ENCODE measurements at places on chromosomes 16 and 17.

DNA sequence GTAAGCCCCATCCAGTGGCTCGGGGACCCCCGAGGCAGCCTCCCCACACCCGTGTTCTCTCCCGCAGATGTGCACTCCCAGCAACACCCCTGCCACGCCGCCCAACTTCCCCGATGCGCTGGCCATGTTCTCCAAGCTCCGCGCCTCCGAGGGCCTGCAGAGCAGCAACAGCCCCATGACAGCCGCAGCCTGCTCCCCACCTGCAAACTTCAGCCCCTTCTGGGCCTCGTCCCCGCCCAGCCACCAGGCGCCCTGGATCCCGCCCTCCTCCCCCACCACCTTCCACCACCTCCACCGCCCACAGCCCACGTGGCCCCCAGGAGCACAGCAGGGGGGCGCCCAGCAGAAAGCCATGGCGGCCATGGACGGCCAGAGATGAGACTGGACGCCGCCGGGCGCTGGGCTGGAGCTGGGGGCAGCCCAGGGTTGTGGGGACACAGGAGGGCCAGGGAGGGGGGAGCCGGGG lies 5.0 kb downstream of the UBALD2 start:
- no peak for ATAC-seq

DNA sequence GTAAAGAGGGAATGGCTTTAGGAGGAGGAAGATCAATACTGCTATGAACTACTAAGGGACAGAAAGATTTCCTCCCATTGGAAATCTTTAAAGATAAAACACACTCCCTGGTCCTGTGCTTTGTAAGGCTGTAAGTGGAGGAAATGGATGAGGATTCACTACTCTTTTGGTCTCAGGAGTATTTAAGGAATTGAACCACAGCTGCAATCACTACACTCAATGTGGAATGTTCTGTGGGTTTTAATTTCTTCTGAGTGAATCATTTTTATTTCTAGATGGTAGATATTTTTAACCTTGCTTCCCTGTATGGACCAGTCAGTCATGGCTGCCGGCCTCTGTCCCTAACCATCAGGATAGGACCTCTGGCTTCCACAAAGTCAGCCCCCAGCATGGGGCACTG lies 65.6 kb downstream of the SDR42E1 start:
- no peak for ATAC-seq

DNA sequence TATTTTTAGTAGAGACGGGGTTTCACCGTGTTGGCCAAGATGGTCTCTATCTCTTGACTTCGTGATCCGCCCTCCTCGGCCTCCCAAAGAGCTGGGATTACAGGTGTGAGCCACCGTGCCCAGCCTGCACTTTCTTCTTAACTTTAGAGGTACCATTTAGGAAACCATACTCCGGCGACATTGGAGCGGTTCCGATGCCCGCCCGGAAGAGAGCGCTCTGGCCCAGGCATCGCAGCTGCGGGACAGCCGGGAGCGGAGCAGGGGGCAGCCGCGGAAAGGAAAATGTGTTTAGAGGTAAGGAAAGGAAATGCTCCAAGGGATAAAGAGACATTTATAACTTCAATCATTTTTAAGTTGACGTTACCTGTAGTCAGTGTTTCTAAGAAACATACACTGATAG lies 6.0 kb upstream of the HS3ST3B1 start:
- ATAC-seq: no peak

DNA sequence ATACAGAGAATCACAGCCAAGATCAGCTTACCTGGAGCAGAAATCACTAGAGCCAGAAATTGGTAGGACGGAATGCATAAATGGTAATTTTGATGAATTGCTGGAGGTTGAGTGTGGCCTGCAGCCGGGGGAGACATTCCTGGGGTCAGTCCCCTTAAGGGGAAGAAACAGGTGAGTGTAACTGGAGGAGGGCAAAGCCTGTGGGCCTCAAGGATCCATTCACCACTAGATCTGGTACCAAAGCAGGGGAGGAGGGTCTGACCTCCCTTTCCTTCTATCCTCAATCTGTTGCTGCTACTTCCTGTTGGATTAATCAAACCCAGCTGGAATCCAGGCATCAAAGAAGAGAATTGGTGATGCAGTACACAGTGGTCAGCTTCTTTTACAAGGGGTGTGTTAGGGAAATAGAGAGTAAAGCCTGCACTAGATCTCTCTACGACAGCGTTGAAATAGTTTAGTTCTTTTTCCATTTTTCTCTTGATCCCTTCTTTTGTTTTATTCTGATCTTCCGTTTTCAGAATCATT lies 8.6 kb upstream of the ABCA9 start:
- no peak for ATAC-seq

DNA sequence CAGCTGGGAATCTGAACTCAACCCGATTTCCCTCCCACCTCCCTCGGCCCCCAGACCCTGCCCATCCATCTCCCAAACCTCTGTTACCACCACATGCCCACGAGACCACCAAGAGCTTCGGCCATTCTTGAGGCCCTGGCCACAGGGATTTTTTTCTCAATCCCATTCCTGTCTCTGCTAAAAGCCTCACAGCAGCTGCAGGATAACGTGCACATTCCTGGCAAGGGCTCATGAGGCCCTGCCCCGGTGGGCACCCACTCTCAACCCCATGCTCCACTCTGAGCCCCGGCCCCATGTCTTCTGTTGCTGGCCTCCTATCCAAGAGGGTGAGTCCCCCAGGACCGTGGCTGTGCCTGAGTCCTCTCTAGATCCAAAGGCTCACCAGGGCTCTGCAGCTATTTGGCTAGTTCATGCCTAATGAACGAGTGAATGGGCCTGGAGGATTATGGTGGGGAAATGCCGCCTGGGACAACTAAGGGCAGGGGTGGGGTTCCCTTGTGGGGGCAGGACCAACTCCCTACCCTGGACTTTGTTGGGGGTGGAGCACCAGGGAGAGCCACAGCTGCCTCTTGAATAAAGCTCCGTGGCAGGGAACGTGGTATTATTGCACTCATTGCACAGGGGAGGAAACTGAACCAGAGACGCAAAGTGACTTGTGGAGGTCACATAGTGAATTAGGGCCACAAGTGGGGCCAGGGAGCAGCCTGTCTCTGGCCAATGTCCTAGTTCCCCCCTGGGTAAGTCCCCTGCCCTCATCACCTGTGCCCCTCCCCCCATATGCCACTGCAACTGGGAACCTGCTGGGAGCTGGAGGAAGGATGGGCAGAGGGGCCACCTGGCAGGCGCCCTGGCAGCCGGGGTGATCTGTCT lies 113.8 kb upstream of the SMURF2 start:
- no peak for ATAC-seq

DNA sequence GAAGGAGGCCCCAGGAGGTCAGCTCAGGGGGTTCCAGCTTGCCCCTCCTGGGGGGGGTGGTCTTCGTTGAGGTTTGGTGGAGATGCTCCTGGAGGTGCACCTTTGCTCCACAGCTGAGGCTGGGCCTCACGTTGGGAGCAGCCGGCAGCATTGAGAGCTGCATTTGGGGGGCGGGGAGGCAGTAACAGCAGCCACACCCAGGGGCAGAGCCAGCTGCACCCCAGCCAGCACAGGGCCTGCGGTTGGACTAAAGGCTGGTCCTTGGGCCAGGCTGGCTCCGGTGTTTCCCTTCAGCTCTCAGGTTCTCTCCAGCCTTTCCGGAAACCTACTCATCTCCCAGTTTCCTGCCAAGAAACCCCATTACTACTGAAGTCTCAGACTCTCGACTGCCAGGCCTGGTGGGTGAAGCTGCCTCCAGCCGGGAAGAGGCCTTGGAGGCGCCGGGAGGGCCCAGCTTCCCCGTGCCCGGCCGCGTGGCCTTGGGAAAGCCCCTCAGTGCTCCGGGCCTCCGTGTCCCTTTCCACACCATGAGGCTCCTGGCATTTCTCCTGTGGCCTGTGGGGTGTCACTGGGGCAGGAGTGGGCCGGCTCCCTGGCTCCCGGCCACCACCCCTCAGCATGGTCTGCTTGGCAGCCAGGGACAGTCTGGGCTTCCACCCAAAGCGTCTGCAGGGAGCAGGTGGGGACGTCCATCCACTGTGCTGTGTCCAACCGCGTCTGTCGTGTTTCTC lies 14.0 kb upstream of the BAIAP2 start:
- no peak for ATAC-seq

- ATAC-seq: no peak
Measured at GRCh38 chr17:65902831-65903522, 289.0 kb downstream of the CEP112 start.

GRCh38 chr17:1040216-1040600 lies 43.3 kb downstream of the TIMM22 start:
- ATAC-seq: no peak

- ATAC-seq: no peak
Measured at GRCh38 chr16:10879681-10880589, 2.9 kb downstream of the CIITA start.

DNA sequence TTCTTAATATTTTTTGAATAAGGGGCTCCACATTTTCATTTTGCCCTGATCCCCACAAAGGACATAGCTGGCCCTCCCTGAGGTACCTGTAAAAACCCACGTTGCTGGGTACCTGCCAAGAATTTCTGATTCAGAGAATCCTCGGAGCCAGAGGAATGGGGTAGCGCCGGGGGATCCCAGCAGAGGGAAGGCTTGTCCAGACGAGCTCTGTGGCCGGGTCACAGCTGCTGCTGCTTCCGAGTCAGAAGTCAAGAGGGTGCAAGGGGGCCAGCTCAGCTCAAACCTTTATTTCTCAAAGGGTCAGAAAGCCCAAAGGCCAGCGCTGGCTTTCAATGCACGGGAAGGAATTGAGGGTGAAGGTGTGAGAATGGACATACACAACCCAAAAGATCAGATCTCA lies 68.9 kb upstream of the SDK2 start:
- ATAC-seq: no peak

DNA sequence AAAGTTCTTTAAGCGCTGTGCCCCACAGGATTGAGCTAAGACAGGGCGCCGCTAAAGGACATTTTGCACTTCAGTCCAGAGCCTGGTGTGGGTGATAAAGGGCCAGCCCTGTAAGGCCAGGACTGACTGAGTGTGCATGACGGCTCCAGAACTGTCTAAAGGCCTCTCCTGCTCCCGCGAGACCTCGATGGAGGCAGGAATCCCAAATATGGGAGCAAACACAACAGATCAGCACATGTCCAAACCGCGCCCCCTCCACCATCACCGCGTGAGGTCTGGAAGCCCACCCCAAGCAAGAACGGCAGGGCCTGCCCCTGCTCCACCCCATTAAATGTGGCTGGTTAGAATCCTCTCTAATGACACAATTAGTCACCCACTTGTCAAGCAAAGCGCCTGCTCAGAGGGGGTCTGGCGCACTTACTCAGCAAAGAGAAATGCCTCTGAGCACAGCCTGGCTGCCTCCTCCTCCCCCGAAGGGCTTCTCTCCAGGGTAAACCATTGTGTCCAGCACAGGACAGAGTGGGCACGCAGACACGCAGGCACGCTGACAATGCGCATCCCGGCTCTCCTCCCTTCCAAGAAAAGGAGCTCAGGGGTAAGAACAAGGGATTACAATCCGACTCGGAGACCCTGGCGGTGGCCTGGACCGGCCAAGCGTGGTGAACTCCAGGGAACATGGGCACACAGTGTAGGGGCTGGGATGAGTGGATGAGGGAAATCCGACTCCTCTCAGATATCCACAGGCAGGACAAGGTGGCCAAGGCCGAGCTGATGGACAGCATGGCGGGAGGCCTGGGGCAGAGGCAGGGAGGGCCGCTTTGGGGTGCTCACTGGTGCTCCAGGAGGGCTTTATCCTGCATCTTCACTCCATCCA lies 1.5 kb downstream of the MXRA7 start:
- ATAC-seq: no peak

GRCh38 chr16:50532576-50532975 lies 15.6 kb upstream of the NKD1 start:
- no peak for ATAC-seq

DNA sequence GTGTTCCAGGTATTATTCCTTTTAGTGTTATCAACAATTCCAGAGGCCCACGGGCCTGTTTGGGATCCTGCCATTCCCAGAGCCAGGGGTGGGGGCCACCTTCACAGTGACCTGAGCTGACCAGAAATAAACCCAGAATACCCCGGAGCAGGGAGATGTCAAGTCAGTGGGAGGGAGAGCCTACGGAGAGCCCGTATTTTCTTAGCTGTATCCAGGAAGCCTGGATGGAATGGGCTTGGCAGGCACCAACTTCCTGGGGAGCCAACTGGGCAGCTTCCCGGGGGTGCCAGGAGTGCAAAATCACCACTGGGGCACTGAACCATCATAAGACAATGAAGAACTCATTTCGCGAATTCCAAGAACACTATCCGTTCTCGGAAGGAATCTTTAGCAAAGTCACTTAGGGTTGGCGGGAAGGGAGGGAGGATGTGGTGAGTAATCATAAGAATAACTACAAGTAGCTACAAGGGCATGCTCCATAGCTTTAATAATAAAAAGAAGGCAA lies 13.2 kb upstream of the MRTFB start:
- ATAC-seq: no peak

- no peak for ATAC-seq
Measured at GRCh38 chr17:55311767-55312375, 47.1 kb downstream of the HLF start.

DNA sequence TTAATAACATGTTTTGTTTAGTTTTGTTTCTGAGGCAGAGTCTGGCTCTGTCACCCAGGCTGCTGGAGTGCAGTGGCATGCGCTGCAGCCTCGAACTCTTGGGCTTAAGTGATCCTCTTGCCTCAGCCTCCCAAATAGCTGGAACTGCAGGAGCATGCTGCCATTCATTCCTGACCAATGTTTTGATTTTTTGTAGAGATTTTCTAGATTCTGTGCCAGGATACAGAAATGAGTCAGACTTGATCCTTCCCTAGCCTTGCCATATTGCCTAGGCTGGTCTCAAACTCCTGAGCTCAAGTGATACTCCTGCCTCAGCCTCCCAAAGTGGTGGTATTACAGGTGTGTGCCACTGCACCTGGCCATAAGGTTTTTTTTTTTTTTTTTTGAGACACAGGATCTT lies 17.7 kb downstream of the TAOK1 start:
- no peak for ATAC-seq

- ATAC-seq: no peak
Measured at GRCh38 chr16:49842972-49843371, 12.9 kb downstream of the ZNF423 start.

GRCh38 chr17:63436523-63437110 lies 9.5 kb downstream of the CYB561 start:
- no peak for ATAC-seq

DNA sequence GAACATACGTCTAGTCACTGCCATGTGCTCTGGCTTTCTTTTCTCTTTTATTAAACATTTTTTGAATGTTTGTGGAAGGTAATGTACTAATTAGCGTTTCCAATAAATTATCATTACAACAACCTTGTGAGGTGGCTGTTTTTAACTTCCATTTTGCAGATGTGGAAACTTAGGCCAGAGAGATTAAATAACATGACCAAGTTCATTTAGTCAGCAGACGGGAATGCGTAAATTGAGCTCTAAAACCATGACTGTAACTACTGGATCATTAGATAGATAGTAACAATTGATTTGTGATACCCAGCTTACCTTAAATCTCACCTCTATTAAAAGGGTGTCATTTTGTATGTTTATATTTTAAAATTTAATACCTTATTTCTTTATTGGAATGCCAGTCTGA lies 49.4 kb downstream of the RABEP1 start:
- no peak for ATAC-seq

GRCh38 chr17:79923974-79924638 lies 84.9 kb upstream of the CBX4 start:
- ATAC-seq: no peak

GRCh38 chr17:40015998-40016985 lies 1.1 kb downstream of the CSF3 start:
- no peak for ATAC-seq

All from activated CD4-positive, CD25-positive, alpha-beta regulatory T cell treated with anti-CD3 and anti-CD28 coated beads, Interleukin-2, amount 50 U/mL, for 24 hours (primary cell).